ENCODE measurements at places on chromosomes 5 and 9.
A peak's percentile ranks its signal among the peaks of the same experiment; 100 is the strongest.

DNA sequence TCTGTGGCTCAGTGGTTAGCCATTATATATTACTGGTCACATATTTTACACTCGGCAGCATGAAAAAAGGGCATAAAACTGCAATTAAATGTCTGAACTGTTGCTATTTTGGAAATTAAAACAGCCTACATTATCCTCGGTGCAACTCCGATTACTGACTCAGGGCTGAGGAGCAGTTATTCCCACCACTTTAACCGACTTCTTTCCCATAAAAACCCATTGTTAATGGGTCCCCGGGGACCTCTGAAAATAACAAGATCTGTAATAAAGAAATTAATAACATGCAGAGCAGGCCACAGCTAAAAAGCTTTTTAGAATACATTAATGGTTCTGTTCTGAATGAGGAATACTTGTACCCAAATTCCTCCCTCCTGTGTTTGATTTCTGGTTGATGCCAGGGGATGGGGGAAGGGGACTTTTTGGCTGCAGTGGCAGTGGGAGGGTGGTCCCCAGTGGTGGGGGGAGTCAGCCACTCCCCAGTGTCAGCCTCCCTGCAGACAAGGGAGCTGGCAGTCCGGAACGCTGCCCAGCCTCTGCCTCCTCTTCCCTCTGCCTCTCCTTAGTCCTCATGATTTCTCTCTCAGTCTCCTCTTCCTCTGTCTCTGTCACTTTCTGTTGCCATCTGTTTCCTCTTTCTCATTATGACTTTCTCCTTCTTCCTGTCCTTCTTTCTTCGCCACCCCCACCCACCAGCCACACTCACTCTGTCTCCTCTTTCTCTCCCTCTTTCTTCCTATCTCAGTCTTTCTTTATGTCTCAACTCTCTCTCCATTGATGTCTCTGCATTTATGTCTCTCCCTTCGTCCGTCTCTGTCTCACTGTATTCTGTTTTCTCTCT is 59.0 kb upstream of the ZBTB43 start:
- DNase-seq: no peak

- peak; percentile 1 for DNase-seq
Measured at GRCh38 chr9:86246752-86247161, 12.7 kb downstream of the C9orf153 start.

DNA sequence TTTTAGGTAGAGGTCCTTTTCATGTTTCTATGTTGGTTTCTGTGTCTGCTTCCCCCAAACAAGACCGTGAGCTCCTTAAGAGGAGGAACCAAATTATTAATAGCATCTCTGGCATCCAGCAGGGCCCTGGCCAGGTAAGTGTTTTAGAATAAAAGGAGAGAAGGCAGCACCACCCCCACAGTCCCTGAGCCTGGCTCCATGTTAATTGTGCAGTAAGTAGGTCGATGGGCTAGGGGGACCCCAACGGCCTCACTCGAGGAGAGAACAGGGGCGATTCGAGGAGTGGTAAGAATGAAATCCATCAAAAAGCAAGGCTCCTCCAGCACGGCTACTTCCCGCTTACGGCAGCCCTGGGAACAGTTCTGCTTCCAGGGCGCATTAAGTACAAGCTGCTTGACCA is 67.0 kb downstream of the GABBR2 start:
- no peak for DNase-seq

- DNase-seq: no peak
Measured at GRCh38 chr9:29078063-29078666, 1504.9 kb upstream of the C9orf72 start.

DNA sequence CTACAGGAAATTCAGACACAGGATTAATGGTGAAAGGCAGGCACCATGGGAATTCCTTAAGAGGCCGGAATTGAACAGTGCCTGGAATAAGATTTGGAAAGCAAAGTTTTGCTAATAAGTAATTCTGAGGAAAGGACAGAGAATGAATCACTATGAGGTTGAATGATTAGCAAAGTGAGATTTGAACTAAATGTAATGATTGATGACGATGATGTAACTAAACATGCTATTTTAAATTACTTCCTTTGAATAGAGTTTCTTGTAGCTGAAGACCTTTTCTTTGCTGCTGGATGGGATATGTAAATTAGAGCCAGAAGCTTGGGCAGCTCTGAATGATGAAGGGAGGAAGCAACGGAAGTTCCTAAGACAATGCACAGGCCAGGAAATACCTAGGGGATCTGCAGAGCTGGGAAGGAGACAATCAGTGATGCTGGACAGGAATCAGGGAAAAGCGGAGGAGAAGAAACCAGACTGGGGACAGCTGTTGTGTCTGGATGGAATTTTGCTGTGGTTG is 482.0 kb downstream of the PSAT1 start:
- DNase-seq: no peak

DNA sequence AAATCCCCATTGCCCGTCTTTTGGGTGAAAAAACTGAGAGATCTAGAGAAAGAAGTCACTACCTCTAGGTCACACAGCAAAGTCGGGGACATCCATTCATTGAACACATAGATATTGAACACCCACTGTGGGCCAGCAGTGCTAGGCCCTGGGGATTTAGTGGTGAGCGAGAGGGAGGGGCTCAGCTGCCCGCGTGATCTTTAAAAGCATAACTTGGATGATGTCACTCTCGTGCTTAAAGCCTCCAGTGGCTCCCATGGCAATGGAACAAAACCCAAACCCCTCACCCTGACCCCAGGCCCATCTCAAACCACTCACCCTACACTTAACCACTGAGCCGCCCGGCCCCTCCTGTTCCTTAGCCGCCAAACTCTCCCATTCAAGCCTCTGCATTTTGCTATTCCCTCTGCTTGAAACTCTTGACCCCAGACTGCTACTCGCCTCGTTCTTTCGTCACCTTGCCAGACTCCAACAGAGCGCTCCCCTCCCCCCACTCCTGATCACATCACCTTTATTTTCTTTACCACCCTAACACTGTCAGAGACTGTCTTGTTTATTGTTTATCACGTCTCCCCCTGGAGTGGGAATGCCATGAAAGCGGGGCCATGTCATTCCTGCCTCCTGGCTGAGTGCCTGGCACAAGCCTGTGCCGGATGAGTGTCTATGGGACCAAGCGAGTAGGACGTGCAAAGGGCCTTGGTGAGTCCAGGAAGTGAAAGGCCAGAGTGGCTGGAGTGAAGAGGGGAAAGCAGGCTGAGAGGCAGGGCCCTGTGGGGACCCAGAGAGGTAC is 710 bp upstream of the PIP5KL1 start:
- no peak for DNase-seq

DNA sequence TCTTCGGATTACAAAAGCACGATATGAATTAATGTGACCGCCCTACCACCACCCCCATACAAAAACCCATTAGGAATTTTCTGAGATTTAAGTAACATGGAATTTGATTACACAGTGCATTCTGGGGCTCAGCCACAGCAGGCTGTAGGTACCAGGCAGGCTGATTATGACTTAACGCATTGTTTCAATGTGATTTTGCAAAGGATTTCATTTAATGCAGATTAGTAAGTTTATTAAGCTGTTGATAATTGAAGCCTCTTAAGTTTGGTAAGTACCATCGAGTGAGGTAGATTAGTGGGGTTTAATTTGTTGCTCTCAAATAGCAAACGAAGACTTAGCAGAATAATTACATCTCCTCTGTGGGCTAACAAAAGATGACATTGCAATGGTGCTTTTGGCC is 240.1 kb downstream of the TRPM3 start:
- DNase-seq: no peak

DNA sequence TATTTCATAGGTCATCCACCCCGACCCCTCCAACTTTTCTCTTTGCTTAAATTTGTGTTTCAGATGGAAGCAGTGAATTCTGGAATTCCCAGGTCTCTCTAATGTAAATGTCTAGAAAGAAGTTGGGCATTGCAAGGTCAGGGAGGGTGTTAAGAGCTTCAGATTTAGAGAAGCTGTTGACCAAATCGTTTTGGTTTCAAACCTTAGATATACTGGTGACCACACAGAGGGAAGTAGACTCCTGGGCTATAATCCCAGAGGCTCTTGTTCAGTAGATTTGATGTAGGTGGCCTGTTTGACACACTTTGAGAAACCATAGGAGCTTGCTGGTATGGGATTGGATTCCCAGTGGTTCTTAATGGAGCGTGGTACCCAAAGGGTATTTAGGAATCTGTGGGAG is 137.3 kb upstream of the KLF9 start:
- no peak for DNase-seq

DNA sequence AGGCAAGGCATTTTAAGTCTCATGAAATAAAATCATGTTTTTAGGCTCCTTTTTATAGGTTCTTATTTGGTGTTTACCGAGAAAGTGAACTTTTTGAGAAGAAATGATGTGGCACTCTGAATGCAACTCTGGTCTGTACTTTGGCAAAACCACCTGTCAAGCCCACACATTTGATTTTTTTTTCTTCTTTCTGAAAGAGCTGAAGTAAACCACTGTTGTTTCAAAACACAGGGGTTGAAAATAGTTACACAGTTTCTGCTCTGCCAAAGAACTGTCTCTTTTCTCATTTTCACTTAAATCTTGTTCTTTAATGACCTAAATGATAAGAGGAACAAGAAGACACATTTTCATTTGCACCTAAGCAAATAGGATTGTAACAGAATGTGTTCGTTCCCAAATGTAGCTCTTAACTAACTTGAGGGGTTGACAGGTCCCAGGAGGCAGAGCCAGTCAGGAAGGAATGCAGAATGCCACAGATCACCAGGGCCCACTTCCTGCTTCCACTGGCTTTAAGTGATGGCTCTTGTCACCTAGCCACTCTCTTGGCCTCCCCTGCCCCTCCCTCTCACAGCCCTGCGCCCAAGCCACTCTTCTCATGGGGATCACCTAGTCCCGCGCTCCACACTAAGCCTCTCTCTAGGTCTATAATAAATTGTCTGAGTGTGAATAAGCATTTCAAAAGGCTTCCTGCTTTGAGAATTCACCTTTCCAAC is 47.3 kb downstream of the MED27 start:
- no peak for DNase-seq

- DNase-seq: no peak
Measured at GRCh38 chr5:118533156-118533555, 455.2 kb downstream of the DTWD2 start.

- DNase-seq: no peak
Measured at GRCh38 chr5:128074171-128074570, 9.4 kb upstream of the SLC12A2 start.

DNA sequence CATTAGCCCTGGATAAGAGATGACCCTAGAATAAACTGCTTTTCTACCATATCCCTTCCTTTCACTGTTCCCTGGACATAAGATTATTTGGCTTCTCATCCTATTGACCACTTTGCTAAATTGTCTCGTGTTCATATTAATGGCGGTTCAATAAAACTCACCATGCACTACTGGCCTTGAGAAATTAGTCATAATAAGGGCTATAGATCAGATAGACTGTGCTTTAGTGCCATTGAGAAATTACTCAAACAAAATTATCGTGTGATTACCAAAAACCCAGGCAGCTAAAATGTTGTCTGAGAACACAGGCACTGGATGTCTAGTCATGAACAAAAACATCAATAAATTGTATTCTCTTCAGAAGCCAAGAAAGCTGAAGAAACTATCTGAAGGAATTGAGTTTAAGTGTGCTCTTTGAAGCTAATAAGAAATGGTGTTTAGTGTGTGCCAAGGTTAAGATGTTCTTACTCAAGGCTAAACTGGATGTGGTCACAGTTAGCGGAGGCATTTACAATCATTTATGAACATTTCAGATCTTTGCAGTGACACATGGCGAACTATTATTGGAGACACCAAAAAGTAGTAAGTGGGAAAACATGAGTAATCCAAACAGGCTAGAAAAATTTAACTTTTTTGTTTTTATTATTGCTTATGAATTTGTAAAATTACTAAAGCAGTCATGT is 460.4 kb upstream of the RORB start:
- DNase-seq: no peak

- no peak for DNase-seq
Measured at GRCh38 chr5:30413540-30413939, 779.9 kb upstream of the CDH6 start.

GRCh38 chr9:115008536-115009270 is 78.3 kb upstream of the TNFSF8 start:
- DNase-seq: no peak

- no peak for DNase-seq
Measured at GRCh38 chr5:31768046-31768445, 129.1 kb downstream of the PDZD2 start.

GRCh38 chr9:133268335-133269056 is 6.5 kb downstream of the ABO start:
- no peak for DNase-seq

DNA sequence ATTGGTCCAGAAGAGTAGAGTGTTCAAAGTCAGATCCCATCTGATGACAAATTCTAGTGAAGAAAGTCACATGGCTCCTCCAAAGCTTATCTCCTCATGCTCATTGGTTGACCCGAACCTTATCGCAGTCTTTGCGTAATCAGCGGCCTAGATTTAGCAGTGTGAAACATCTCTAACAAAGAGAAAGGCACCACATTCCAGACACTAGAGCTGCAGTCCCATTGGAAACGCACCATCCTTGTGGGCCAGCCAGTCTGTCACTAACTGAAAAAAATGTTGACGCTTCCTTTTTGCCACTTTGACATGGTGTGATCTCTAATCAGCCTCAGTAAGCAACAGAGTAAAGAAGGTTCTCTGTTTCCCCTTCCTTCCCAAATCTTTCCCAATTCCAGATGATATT is 458.0 kb upstream of the WWC1 start:
- no peak for DNase-seq

- no peak for DNase-seq
Measured at GRCh38 chr9:132945186-132946130, 1.0 kb upstream of the TSC1 start.

DNA sequence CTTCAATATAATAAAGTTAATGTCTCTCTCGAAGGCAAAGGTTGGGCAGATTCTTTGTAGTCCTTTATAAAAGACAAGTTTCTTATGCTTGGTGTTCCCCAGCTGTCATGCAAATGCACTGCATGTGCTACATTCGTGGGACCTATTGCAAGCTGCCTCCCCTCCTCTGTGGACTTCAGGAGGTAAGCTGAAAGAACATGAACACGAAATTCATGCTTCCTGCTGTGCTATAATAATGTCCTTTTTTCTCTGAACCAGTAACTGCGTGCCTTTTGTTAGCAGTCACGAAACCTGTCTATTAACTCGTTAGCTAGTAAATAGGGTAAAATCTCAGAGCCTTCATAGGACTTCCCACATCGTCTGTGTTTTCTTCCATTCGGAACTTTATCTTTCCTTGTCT is 363.5 kb downstream of the CDH9 start:
- no peak for DNase-seq

GRCh38 chr5:82388181-82388580 is 110.0 kb upstream of the RPS23 start:
- no peak for DNase-seq

DNA sequence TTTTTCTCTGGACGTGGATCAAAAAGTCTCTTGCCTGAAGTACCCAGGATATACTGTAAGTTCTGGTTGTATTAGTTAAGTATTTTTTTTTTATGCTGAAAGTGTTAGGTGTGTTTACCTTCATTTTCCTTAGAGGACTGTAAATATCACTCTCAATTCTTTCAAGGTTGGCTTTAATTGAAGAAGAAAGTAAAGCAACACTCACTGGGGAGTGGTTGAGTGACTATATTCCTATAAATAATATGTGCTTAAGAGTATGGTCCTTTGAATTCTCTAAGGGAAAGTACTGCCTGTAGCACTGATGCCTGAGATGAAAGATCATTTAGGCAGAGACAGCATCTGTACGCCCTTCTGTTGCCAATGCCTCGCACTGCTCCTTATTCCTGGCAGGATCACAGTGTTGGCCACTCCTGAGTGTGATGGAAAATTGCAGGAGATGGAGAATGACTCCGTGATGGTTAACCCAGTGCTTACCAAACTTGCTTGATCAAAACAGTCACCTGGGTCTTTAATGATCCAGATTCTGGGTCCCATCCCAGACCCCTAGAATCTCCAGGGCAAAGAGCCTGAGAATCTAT is 182.0 kb upstream of the MPDZ start:
- no peak for DNase-seq
